KG1 (cell line): ENCODE measurements at places on chromosomes 11 and 22.

- DNase-seq: no peak
Measured at GRCh38 chr11:128888034-128888985, 2.8 kb upstream of the KCNJ5 start.

DNA sequence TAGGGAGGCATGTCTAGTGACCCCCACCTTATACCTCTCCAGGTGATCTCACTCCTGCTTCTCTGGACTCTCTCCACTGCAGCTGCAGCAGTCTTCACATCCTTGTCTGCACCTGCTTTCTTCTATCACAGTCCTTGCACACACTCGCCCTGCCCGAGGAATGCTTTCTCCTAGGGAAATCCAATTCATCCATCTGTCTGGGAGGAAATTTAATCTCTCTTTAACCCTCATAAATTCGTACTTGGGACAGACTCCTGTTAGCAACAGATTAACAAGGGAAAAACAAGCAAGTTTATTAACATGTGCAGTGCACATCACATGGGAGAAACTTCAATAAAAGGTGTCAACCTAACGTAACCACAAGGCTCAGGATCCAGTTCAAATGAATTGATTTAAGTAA lies 11.3 kb upstream of the RCN1 start:
- DNase-seq: no peak

DNA sequence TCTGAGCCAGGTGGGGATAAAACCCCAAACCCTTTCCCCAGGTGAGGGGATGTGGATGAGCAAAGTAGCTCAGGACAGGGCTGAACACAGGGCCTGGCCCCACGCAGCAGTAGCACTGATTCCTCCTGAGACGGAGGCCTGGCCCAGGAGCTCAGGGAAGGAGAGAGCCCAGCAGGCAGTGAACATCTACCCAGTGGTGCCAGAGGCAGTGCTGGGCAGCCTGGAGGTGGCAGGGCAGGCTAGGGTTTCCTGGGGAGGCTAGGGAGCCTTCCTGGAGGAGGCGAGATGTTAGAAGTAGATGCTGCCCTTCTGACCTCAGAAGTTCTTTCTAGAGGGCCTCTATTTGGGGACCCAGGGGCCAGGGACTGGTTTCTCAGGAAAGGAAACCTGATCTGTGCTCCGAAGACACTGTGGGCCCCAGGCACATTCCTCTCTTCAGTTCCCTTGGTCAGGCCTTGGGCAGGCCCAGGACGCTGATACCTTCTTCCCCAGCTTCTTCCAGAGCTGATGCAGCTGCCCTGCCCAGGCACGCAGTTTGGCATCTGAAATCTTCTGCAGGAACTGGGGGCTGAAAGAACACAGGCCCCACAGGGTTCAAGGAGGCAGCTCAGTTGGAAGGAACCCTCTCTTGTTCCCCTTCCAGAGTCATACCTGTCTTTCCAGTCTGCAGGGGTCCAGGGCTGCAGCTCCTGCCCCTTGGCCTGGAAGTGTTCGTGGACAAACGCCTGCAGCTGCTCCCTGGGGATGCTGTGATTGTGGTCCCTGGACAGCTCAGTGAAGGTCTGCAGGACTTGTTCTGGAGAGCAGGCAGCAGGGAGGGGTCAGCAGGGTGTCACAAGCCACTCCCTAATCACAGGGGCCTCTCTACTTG lies 16.8 kb downstream of the TREH start:
- DNase-seq: no peak

DNA sequence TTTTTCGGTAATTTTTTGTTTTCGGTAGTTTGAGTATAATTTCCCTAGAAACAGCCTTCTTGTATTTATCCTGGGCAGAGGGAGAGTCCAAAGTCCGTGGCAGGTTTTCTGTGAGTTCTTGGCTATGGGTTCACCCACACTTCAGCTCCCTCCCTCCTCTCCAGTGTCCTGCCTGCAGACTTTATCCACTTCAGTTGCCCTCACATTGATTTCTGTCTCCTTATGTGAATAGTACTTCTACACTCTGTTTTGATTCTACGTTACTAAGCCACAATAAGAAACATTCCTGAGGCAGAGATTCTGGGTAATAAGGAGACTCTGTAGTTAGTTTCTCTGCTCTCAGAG lies 868.6 kb downstream of the METTL15 start:
- DNase-seq: no peak

DNA sequence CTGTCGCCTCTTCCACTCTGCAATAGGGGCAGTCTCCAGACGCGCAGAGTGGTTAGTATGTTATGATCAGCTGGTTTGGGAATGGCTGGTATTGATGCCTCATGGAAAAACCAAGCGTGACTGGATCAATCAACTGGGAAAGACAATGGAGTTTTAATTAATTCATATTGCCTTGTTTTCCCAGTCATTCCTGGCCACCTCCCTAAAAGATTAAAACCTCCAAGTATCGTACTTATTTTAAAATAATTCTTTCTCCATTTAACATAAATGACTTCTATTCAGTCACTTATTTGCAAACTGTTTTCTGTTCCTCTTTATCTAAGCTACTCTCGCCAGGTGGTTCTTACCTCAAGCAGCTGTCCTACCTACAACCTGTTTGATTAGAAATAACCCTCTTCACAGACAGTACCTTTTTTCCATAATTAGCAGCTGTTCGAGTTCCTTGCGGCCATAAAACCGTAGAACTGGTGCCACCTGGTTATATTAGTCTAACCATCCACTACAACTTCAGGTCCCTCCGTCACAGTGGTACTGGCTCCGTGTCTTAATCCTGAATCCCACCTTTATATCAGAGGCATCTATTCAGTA lies 898 bp downstream of the ZNF215 start:
- no peak for DNase-seq

GRCh38 chr22:46446799-46447198 lies 90.6 kb downstream of the CELSR1 start:
- no peak for DNase-seq

GRCh38 chr11:61198361-61198760 lies 5.0 kb upstream of the PGA3 start:
- no peak for DNase-seq

- no peak for DNase-seq
Measured at GRCh38 chr11:121328967-121329679, 36.6 kb downstream of the SC5D start.

DNA sequence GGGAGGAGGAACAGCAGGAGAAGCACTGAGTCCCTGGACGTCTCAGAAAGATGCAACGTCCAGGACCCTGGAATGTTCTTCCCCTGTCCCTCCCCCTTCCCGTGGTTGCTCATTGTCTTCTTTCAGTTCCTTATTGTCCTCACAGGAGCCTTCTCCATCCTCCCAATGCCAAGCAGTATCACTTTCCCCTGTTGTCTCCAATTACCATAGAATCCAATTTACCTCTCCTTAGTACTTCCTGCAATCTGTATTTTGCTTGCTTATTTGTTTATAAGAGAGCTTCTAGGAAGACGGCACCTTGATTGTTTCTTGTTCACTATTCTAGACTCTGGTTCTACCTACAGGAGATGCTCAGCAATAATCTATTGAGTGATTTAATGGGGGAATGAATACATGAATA lies 1273.7 kb downstream of the LRRC4C start:
- DNase-seq: no peak

- DNase-seq: no peak
Measured at GRCh38 chr22:22616636-22617035, 27.8 kb upstream of the GGTLC2 start.
